Fibroblast of skin of left quadriceps (primary cell): ENCODE measurements at places on chromosomes 12 and 14.
A peak's percentile ranks its signal among the peaks of the same experiment; 100 is the strongest.

DNA sequence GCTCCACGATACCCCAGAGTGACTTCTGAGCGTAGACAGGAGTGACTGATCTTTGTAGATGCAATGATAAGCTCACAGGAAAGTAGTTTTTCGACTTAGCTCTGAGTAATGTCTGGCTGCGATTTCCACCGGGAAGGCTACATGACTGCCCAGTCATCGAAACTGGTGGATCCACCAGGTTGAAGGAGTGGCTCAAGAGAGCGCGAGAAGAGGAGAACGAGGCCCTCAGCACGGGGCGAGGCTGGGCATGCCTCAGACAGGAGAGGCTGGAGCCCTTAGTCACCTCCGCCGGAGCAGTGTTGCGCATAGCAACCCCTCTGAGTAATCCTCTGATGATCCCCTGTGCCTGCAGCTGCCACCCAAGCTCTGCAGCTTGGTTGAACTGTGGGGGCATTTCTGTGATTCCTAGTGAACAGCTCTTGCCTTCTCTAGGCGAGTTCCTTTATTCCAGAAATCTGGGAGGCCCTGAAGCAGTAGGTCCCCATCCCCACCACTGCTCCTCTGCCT is 25.6 kb downstream of the ELK3 start:
- DNase-seq: no peak

DNA sequence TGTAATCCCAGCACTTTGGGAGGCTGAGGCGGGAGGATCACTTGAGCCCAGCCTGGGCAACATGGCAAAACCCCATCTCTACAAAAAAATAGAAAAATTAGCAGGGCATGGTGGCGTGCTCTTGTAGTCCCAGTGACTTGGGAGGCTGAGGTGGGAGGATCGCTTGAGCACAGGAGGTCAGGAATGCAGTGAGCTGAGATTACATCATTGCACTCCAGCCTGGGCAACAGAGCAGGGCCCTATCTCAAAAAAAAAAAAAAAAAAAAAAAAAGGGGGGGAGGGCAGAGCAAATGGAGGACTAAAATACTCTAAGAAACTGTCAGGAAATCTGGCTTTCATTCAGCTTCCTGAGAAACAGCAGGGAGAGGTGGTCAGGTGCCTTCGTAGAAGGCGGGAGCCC is 31.7 kb upstream of the TSPAN9 start:
- DNase-seq: no peak

- DNase-seq: no peak
Observed at GRCh38 chr14:28102001-28102400, 664.6 kb upstream of the FOXG1 start.

DNA sequence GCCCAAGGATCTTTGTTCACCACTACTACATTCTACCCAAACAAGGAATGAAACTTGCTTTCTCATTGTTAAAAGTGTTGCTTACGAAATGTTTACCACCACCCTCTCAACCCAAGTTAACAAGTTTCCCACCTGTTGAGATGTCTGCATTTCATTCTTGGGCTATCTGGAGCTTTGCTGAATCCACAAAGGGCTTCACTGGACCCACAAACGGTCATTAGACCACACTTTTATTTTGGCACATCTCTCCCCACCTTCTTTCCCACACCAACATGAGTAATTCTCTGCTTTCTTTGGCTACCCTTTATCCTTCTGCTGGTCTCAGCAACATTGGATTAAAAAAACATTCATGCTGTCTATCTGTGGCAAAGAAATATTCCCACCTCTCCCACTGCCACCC is 78.0 kb downstream of the TMEM260 start:
- no peak for DNase-seq

- no peak for DNase-seq
Observed at GRCh38 chr14:45906257-45906656, 653.3 kb upstream of the MIS18BP1 start.

DNA sequence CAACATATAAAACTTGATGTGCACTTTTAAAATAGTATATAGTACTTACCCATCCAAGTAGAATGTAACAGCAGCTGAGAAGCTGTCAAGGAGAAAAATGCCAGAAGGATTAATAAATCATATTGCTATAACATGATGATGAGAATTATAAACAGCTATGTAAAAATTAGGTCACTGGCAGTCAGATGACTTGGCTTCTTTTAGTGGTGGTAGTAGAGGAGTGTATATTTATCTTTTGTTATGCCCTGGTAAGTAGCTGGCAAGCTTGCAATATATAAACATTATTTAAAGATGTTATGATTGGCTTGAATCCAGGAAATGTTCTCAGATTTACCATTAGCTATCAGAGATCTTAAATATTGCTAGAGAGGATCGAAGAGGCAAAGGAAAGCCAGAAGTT is 471.0 kb upstream of the MGAT4C start:
- peak; percentile 48 for DNase-seq

GRCh38 chr12:11686120-11686519 is 36.6 kb downstream of the ETV6 start:
- DNase-seq: no peak

- no peak for DNase-seq
Observed at GRCh38 chr14:95408731-95409476, 89.2 kb upstream of the CLMN start.

GRCh38 chr14:69153152-69153872 is 393 bp upstream of the DCAF5 start:
- peak; percentile 80 for DNase-seq

- no peak for DNase-seq
Observed at GRCh38 chr12:104276273-104277131, 27.0 kb upstream of the EID3 start.

GRCh38 chr14:74804219-74804825 is 41.2 kb downstream of the YLPM1 start:
- no peak for DNase-seq

GRCh38 chr14:89571491-89571890 is 154.5 kb upstream of the FOXN3 start:
- DNase-seq: no peak

- no peak for DNase-seq
Observed at GRCh38 chr12:117526757-117527478, 165.5 kb upstream of the NOS1 start.

GRCh38 chr14:102509746-102510615 is at the start of gene ANKRD9:
ANKRD9 (minus strand) TSS chr14:102509776; CDS start chr14:102507889, 1,887 bp downstream.
- DNase-seq: peak; percentile 88

DNA sequence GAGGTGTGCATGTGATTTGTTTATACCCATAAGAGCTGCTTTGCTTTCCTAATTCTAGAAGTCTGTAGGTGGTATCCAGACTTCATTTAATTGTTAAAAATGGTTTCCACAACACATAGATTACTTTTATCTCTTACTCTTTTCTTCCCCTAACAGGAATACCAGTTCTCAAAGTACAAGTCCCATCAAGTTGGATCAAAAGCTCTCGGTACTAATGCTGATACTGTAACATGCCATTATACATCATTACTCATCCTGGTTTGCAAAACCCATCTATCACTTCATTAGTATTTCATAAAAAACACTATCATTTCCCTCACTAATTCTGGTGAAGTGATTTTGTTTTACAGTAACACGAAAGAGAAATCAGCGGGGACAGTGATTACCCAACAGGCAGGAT is 94.3 kb downstream of the PPP2R5E start:
- DNase-seq: no peak

DNA sequence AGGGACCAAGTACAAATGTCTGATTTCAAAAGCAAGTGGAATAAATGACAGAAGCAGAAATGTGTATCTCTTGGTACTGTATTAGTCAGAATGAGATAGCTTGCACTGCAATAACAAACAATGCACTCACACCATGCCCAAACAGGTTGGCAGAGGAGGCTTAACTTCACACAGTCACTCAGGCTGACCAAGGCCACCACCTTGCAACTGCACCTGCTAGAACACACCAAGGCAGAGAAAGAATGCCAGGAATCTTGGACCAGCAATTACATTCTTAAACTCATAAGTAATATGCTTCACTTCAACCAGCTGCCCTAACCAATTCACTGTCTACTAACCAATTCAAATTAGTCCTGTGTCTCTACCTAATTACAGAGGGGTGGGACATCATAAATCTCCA is 378.3 kb downstream of the BCL11B start:
- no peak for DNase-seq

- no peak for DNase-seq
Observed at GRCh38 chr12:11685716-11686115, 36.2 kb downstream of the ETV6 start.

DNA sequence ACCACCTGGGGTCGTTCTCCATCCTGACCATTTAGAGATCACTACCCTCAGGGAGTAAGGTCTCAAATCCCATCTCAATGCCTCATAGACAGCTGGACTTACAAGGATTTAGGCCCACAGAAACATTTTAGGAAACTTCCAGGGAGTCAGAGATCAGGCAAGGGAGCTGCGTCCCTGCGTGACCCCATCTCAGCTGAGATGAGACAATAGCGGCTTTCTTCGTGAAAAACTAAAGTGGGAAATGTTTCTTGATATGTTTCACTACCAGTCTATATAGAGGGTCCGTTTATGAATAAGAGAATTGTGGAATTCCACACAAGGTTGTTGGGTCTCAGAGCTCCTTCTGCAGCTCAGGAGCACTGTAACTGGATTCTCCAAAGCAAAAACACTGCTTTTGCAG is 105.1 kb downstream of the VCPKMT start:
- DNase-seq: no peak

- no peak for DNase-seq
Observed at GRCh38 chr12:107127482-107128430, 34.4 kb upstream of the CRY1 start.

DNA sequence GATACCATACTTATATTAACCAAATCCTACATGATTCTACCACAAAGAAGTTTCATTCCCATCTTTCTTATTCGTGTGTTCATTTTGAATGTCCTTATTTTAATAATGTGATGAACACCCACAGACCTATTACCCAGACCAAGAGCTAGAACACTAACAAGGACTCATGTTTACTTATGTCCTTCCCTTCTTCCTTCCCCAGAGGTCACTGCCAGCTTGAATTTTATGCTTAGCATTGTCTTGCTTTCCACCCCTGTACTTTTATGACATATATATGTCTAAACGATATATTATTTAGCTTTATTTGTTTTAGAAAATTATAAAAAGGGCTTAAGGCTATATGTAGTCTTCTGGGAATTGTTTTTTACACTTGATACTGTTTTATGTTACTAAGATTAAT is 238.6 kb downstream of the LRIG3 start:
- no peak for DNase-seq

DNA sequence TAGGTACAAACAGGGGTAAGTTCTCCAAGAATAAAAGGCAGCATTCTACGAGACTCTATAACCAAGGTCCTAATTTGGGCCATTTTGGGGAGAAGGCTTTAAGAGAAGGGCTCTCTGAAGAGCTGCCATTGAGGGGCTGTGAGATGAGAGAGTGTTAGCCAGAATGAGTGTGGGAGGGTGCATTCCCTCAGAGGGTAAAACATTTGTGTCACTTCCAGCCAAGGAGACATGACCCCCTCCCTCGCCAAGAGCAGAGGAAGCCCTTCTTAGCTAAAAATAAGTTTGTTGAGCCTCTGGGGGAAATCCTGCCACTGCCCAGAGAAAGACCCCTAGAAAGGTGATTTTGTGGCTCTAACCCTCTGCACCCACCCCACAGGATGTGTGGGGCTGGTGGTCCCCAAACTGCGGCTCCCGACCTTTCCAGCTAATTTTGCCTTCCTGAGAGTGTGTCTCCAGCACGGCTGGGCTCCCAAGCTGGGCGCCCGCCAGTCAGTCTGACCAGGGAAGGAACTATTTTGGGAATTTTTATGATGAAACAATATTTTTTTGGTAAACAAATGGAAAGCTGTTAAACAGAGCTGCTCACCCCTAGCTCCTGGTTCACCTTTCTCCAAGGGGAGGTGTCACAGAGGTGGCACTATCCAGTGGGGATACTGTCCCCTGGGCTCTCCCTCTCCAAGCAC is 65.9 kb upstream of the JDP2 start:
- DNase-seq: no peak

- no peak for DNase-seq
Observed at GRCh38 chr12:34598851-34599529, 576.7 kb downstream of the ALG10 start.

DNA sequence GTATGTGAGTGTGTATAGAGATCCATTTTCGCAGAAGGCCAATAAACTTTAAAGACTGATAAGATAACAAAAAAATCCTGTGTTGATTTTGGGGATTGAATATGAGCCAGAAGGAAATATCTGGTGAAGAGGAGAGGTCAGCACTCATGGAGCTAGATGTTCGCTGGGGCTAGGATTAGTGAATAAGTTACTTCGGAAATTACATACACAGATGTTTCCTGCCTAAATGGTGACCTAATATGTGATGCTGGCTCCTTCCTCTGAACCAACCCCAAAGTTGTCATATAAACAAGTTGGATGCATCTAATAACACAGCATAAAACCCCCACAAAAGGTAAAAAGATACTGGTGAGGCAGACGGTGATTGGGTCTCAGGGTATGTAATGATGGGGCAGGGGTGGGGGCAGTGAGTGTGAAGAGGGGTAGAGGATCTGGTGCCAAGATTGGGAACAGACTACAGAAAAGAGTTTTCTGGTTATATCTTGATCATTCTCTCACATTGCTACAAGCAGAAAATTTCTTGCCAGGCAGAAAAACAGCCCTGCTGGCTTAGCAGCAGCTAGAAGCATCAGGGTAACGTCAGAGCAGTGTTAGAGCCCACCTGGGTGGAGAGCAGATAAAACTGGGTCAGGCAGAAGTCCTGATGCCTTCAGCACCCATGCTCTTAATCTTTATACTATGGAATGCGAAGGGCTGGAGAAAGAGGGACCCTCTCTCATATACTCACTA is 140.4 kb upstream of the GZMB start:
- no peak for DNase-seq

DNA sequence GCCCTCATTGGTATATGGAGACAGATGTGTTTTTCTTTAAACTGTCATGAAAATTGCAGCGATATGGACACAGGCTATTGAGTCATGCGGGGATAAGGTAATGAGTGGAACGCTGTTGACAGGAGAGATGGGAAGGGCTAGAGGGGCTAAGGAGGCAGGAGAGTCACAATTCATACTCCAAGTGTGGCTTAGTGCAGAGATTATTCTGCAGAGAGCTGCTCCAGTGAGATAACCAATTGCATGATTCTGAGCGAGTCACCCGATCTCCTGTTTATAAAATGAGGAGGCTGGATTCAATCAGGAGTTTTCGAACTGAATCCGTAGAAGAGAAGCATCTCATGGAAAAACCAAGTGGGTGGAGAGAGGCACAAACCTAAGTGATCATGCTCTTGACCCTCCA is 106.4 kb upstream of the PLEKHG7 start:
- DNase-seq: peak; percentile 46

GRCh38 chr12:111313833-111314259 is 55.0 kb downstream of the PHETA1 start:
- DNase-seq: peak; percentile 32

GRCh38 chr12:10155966-10156365 is 16.0 kb downstream of the OLR1 start:
- DNase-seq: no peak

- peak; percentile 11 for DNase-seq
Observed at GRCh38 chr14:104800771-104801519, at the start of gene ZBTB42. ZBTB42 (plus strand) TSS chr14:104801101; CDS start chr14:104801198, 97 bp downstream.

GRCh38 chr12:121783766-121784165 is 9.7 kb downstream of the RHOF start:
- no peak for DNase-seq

- DNase-seq: peak; percentile 38
Observed at GRCh38 chr14:34569750-34570149, 30.2 kb upstream of the EAPP start.
